SJSA1 (cell line): ENCODE measurements at places on chromosomes 16 and 17. TPM values are rescaled to one million over a fixed set of nuclear protein-coding genes. Genes with fewer than 3 reads are reported as not detected.

Gene C16orf92
- total RNA-seq = not detected in 2 replicates

Gene OTOP3
- total RNA-seq = not detected in 2 replicates

DNA sequence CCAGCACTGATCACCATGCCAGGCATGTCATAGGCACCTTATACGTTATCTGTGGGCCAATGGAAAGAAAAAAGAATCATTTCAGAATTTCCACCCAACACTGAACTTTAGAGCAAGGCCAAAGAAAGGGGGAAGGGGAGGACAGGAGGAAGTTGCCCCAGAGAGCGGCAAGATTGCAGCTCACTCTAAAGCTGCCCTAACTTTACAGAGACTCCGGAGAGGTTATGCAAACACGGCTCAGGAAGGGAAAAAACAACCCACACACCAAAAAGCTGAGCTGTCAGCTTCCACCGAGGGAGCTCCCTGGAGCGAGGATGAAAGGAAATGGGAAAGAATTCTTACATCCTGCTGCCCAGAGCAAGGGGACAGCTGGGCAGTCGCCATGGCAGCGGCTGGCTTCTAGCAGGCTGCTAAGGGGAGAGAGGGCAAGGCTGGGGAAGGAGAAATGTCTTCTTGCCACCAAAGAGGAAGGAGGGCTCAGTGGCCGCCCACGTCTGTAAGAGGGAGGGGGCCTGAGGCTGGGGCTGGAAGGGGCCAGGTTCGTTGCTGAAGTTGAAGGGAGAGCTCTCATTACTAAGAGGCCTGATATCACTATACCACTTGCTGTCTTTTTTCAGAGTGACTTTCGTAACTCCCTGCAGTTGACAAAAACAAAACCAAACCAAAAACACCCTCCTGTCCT is 18.2 kb downstream of the COTL1 start:
- DNase-seq = peak; percentile 78

Gene SAMD14
- 0.11 TPM in 1 of 2 replicates, not detected in the other for total RNA-seq

GRCh38 chr16:89388536-89388935 is 101.8 kb downstream of the ANKRD11 start:
- no peak for DNase-seq

- peak; percentile 32 for DNase-seq
Measured at GRCh38 chr16:57577214-57577613, 34.8 kb downstream of the ADGRG5 start.

Gene FOXF1
- 25.7 and 34.7 TPM in 2 replicates for total RNA-seq

- no peak for DNase-seq
Measured at GRCh38 chr16:29757950-29758466, 12.2 kb upstream of the C16orf54 start.

DNA sequence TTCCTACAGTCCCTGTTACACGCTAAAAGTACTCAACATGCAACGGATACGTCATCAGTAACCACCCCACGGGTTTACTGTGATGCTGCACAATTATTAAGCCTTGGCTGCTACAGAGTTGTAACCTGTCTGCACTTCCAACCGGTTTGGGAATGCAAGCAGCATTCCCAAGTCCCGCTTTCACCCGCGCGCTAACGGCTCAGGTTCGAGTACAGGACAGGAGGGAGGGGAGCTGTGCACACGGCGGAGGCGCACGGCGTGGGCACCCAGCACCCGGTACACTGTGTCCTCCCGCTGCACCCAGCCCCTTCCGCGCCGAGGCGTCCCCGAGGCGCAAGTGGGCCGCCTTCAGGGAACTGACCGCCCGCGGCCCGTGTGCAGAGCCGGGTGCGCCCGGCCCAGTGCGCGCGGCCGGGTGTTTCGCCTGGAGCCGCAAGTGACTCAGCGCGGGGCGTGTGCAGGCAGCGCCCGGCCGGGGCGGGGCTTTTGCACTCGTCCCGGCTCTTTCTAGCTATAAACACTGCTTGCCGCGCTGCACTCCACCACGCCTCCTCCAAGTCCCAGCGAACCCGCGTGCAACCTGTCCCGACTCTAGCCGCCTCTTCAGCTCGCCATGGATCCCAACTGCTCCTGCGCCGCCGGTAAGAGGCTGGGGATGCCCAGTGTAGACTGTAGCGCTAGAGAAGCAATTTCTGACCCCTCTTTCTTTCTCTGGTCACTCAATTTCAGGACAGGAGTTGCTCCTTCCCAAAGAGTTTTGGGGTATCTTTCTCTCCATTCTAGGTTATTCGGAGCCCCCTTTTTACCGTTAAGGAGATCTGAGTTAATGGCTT is at the start of gene MT2A:
Gene MT2A (plus strand): TSS at position 542 of the 833 bp plus-strand sequence. CDS start 72 bp downstream, at position 614.
- peak; percentile 90 for DNase-seq

DNA sequence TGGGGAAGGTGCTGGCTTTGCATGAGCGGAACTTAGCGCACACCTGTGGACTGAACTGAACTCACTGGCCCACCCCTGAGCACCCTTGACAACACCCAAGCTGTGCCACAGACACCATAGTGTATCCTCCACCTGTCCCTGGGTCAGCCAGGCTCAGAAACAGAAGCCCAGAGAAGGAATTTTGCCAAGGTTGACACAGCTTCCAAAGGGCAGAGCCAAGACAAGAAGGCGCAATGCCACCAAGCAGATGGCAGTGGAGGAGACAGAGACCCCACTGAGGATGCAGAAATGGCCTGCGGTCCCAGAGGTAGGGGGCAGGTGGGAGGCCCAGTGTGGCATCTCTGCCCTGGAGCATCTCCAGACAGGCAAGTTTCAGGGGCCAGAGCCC is 169.0 kb downstream of the ENGASE start:
- DNase-seq = no peak

- no peak for DNase-seq
Measured at GRCh38 chr17:77755410-77755963, 203.0 kb upstream of the TNRC6C start.

DNA sequence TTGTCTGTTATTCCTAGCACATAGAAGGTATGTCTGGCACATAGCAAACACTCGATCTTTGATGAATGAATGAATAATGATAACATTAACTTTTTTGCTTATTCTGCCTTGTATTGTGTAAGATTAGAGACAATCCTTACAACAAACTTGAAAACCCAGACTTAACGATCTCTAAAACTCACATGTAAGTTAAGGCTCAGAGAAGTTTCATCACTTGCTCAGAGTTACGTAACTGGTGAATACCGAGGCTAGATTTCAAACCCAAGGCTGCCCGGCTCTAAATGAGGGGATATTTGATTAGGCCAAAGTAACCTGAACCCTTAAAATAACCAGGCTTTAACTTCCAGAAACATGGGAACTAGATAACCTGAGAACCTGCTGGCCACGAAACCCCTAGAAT is 22.3 kb downstream of the CAPNS2 start:
- DNase-seq = no peak

GRCh38 chr16:11359370-11359769 is 14.1 kb downstream of the RMI2 start:
- DNase-seq = peak; percentile 71

Gene KRTAP16-1
- not detected in 2 replicates for total RNA-seq

DNA sequence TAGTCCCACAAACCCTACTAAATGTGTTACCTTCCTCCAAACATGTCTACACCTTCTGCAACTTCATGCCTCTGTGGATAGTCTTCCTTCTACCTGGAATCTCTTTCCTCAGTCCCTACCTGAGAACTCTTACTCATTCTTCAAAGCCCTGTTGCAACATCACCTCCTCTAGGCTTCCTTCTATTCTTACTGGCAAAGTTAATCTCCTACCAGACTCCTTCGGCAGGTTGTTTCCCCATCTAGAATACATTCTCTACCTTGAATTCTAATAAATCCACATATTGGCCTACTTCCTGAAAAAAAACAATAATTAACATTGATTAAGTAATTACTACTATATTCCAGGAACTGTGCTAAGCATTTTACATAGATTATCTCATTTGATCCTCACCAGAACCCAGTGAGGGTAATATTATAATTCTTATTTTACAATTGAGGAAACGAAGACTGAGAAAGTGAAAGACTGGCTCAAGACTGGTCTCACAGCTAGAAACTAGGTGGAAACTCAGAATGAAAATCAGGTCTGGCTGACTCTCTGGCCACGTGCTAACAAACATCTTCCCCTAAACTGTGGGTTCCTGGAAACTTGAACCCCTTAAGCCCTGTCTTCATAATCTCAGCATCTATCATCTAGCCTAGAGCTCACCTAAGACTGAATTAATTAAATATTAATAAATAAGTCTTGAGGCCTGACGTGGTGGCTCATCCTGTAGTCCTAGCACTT is 4.6 kb upstream of the STAT3 start:
- no peak for DNase-seq

- no peak for DNase-seq
Measured at GRCh38 chr16:85757341-85757822, 6.5 kb upstream of the C16orf74 start.

Gene YPEL3
- 3.1 and 4.8 TPM in 2 replicates for total RNA-seq

Gene RFWD3
- 39.6 and 61.9 TPM in 2 replicates for total RNA-seq

GRCh38 chr17:55190748-55191147 is 74.0 kb upstream of the HLF start:
- DNase-seq = no peak

- DNase-seq = peak; percentile 67
Measured at GRCh38 chr17:21573961-21574610, 118.2 kb upstream of the KCNJ18 start.

Gene KRT31
- total RNA-seq = not detected in 2 replicates

Gene NHERF2
- total RNA-seq = 50.2 and 57.3 TPM in 2 replicates

Gene FZD2
- total RNA-seq = 17.5 and 21.9 TPM in 2 replicates

DNA sequence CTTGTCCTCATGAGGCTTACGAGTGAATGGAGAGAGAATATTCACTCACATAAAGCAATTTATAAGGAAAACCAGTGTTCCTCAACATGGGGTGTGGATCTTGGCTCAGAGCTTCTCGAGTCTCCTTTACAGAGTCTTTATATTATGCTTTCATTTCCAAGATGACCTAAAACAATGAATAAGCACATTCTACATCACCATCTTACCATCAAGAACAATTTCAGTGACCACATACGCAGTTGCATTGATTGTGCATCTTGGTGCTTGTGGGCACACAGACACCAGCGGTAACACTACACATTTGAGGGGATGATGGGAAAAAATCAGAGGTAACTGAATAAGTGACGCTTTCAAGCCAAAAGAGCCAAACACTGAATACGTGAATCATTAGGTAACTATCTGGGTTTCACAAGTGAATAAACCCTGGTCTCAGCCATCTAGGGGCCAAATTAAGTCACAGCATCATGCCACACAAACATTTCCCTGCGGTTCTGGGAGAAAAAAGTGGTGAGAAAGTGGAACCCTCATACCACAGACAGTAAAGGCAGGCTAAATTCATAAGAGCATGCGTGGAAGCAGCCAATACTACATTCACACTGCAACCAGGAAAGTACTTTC is 9.4 kb downstream of the CWC25 start:
- no peak for DNase-seq

DNA sequence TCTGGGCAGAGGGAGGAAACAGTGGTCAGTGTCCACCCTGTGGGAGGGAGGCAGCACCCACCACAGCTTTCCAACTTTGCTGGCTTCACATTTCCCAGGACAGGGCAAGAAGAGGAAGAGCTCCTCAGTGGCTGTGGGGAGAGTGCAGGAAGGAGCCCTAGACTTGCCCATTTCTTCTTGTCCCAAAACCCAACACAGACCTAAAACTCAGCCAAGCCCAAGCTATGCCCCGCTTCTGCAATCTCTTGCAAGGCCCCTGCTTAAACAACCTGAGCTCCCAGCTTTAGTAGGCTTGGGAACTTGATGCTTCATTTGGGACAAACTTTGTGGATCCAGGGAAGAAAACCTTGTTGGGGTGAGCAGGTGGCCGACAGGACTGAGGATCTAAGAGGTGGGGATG is 173.8 kb downstream of the LGALS9B start:
- DNase-seq = no peak

DNA sequence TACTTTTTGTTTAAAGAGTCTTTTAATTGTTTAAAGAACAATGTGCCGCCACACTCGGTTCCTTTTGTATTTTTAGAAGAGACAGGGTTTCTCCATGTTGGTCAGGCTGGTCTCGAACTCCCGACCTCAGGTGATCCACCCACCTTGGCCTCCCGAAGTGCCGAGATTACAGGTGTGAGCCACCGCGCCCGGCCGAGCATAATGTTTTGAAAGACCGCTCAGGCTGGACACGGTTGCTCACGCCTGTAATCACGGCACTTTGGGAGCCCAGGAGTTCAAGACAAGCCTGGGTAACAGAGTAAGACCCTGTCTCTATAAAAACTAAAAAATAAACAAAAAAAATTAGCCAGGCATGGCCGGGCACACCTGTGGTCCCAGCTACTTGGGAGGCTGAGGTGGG is 59.8 kb downstream of the RNF213 start:
- DNase-seq = no peak

Gene RAP1GAP2
- 2.2 and 2.9 TPM in 2 replicates for total RNA-seq
